ENCODE measurements at places on chromosomes 2 and 18. TPM values are rescaled to one million over a fixed set of nuclear protein-coding genes. Genes with fewer than 3 reads are reported as not detected.

GRCh38 chr2:139000131-139000785 lies 220.1 kb upstream of the NXPH2 start:
- peaks cover 9% of the 10 kb centered on the region for H3K4me1 ChIP-seq
- no peaks in the 10 kb centered on the region for H3K36me3 ChIP-seq
- H3K27ac ChIP-seq, result no peak overlapping the region
- DNase-seq, result no peak

DNA sequence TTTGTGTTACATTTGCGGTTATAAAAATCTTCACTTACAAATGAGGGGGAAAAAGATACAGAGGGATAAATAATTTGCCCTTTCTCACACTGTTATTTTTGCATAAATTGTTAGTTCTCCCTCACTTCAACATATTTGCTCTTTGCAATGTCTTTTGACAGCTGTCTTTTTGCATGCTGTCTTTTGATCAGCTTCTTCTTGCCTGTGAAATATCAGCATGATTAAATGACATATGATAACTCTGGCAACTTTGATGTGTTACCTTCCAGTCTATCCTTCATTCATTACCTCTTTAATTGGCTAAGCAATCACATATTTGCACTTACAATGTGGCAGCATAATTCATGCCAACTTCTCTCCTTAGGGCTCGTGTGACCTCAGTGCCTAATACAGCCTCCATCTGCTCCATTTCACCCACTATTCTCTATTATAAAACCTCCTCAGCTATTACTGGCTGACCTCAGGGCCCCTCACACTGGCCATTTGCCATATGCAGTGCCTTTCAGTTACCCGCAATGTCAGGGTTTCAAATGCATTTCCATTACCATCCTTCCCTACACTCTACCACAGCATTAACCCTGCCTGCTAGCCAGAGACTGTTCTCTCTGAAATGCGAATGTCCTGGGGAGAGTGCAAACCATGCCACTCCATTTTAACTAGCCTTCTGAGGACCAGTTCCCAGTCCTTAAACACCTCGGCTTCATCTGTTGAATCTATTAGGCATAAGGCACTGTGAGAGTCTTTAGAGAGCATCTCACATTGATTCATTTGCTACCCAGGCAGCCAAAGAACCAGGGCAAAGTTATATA lies 1056.6 kb upstream of the CHAC2 start:
- no peaks in the 10 kb centered on the region for H3K27me3 ChIP-seq
- H3K27ac ChIP-seq, result no peak overlapping the region
- H3K4me3 ChIP-seq, result no peak overlapping the region
- H3K4me1 ChIP-seq, result peaks cover 2% of the 10 kb centered on the region
- no peak for DNase-seq

C2orf66 gene
- total RNA-seq, result 0.34 TPM

DNA sequence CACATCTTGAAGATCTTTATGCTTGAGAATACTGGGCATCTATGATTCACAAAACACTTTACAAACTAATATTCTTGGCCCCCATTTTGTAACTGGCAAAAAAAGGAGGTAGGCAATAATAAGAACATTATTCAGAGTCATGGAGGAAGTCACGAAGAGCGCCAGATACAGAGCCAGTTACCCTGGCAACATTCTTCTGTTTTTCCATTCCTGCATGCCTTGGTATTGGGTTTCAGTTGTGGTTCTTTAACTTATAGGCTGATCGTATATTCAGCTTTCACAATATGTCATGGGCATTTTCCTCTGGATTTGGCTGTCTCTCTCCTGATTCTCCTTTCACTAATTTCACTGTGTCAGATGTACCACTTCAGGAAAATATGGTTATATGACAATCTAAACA lies 234.7 kb downstream of the HRH4 start:
- no peak overlapping the region for H3K4me3 ChIP-seq
- DNase-seq, result no peak
- H3K27me3 ChIP-seq, result peaks cover 2% of the 10 kb centered on the region
- peaks cover 17% of the 10 kb centered on the region for H3K36me3 ChIP-seq
- no peak overlapping the region for H3K27ac ChIP-seq

- no peaks in the 10 kb centered on the region for H3K36me3 ChIP-seq
- no peak for DNase-seq
- peaks cover 8% of the 10 kb centered on the region for H3K27me3 ChIP-seq
- H3K27ac ChIP-seq, result peak overlapping the region; percentile 23
- H3K4me3 ChIP-seq, result peak overlapping the region; percentile 27
- peaks cover 5% of the 10 kb centered on the region for H3K4me1 ChIP-seq
Observed at GRCh38 chr18:31686986-31687928, 2.9 kb upstream of the B4GALT6 start.

SERPINB13 gene
- not detected for total RNA-seq

DNA sequence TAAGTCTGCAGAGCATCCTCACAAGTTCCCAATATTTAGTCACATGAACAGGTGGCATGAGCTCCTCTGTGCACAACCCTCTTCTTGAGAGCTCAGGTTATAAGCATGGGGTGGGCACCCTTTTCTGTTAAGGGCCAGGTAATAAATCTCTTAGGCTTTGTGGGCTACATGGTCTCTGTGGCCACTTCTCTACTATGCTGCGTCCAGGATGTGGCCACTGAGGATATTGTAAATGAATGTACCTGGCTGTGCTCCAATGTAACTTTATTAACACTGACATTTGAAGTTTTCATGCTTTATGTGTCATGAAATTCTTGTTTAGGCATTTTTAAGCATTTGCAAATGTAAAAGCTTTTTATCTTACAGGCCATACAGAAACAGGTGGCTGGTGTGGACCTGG lies 116.8 kb upstream of the ST6GAL2 start:
- no peak for DNase-seq
- no peaks in the 10 kb centered on the region for H3K4me1 ChIP-seq
- no peaks in the 10 kb centered on the region for H3K27me3 ChIP-seq

UGT1A6 gene
- total RNA-seq, result not detected

UGT1A8 gene
- total RNA-seq, result not detected

- DNase-seq, result no peak
- peak overlapping the region; percentile 7 for H3K4me3 ChIP-seq
Observed at GRCh38 chr2:11543337-11544216, 9.7 kb downstream of the GREB1 start.

- DNase-seq, result no peak
- no peaks in the 10 kb centered on the region for H3K36me3 ChIP-seq
- peaks cover 3% of the 10 kb centered on the region for H3K4me1 ChIP-seq
- no peak overlapping the region for H3K4me3 ChIP-seq
- no peaks in the 10 kb centered on the region for H3K27me3 ChIP-seq
Observed at GRCh38 chr2:29562319-29562718, 359.1 kb downstream of the ALK start.

DNA sequence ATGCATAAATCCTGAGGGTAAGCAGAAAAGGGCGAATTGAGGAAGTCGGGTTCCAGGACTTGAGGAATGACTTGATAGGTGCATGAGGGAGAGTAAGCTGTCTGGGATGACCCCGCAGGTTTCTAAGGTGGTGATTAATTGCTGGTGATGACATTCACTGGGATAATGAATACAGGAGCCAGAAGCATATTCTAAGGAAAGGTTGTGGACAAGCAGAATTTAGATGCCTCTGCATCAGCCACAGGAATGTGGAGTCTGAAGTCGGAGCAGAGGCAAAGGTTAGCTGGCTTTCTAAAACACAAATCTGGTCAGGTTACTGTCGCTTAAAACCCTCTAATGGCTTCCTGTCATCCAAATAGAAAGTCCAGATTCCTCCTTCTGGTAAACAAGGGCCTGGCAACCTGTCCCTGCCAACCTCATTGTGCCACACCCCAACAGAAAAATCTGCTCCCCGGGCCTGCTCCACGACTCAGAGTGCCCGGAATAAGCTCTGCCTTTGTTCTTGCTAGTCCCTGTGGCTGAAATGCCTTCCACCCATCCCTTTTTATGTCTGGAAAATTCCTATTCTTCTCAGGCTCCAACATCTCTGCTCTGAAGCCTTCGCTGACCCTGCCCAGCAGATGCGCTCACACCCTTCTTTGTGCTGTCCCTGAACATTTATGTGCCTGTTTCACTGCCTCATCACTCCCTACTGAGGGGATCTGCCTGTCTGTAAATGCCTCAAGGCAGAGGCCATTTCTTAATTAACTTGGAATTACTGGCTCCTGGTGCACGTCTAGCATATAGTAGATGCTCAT lies 11.3 kb upstream of the TMEM214 start:
- DNase-seq, result no peak
- no peak overlapping the region for H3K4me3 ChIP-seq

FMNL2 gene
- 166 TPM for total RNA-seq

- no peak for DNase-seq
- no peak overlapping the region for H3K27ac ChIP-seq
- no peaks in the 10 kb centered on the region for H3K27me3 ChIP-seq
- no peaks in the 10 kb centered on the region for H3K36me3 ChIP-seq
- no peaks in the 10 kb centered on the region for H3K4me1 ChIP-seq
Observed at GRCh38 chr2:60907329-60907728, 26.0 kb downstream of the REL start.

DNA sequence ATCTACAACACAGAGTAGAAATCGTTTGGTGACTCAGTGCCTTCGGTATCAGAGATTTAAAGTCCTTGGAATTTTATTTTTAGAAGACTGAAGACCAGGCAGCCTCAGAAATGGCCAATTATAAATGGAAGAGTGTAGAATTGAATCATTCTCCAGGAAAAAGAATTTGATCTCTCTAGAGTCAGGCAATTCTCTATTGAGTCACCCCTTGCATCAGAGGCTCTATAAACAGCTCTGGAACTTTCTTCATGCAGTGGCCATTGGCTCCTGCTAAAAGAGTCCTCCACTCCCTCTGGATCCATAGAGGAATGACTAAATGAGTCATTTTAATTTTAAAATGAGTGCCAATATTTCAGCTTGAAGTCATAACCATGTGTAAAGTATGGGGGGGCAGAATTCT lies 816.2 kb downstream of the TDRD15 start:
- no peak overlapping the region for H3K27ac ChIP-seq
- no peak overlapping the region for H3K4me3 ChIP-seq
- peaks cover 3% of the 10 kb centered on the region for H3K27me3 ChIP-seq
- peaks cover 8% of the 10 kb centered on the region for H3K4me1 ChIP-seq

DNA sequence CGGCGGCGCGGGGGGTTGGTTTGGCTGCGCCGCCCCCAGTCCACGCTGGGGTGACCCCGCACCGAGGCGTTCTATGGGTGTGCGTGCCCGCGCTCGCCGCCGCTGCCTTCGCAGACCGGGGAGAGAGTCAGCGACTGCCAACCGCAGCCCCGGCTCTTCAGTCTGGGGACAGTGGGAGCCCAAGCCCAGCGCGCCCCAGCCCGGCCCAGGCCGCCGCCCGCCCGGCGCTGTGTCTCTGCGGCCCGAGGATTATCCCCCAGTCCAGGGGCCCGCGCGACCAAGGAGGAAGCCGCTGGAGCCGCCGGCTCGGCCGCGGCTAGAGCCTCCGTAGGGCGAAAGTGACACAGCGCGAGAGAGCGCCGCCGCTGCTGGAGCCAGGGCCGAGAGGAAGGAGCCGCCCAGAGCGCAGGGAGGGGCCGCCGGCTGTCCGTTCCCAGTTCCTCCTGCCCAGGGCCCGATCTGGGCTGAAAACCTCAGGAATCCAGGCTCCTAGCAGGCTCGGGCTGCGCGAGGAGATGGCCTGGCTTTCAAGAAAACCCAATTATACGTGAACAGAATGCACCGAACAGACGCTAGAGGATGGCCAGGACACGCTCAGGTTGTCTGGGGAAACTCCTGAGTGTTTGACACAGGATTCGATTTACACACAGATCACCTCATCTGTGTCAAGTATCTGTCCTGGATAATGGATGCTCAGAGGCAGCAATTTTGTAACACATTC lies 2.4 kb downstream of the CTIF start:
- peak overlapping the region; percentile 88 for H3K4me3 ChIP-seq
- DNase-seq, result peak; percentile 85
- peaks cover 43% of the 10 kb centered on the region for H3K4me1 ChIP-seq
- peak overlapping the region; percentile 95 for H3K27ac ChIP-seq

CRYGB gene
- not detected for total RNA-seq

LIMS2 gene
- total RNA-seq, result 0.29 TPM

DNA sequence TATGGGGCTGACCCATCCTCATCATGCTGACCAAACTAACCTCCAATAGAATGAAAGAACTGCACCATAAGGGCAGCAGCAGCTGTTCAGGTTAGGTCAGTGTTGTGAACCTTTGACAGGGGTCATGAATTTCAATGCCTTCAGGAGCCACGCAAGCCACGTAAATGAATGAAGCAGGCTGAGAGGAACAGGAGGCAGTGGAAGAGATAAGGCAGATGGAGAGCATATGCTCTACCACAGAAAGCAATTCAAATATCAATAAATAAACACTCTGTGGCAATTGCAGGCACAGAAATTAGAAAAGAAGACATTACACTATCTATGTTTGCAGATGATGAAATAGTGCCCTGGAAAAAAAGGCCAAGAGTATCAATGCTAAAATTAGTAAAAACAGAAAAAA lies 56.3 kb downstream of the SCG2 start:
- peaks cover 8% of the 10 kb centered on the region for H3K27me3 ChIP-seq
- peaks cover 10% of the 10 kb centered on the region for H3K36me3 ChIP-seq
- DNase-seq, result peak; percentile 68
- H3K4me1 ChIP-seq, result peaks cover 45% of the 10 kb centered on the region
- peak overlapping the region; percentile 44 for H3K4me3 ChIP-seq

UGT1A5 gene
- total RNA-seq, result not detected

- no peaks in the 10 kb centered on the region for H3K36me3 ChIP-seq
- H3K27me3 ChIP-seq, result peaks cover 7% of the 10 kb centered on the region
- H3K4me3 ChIP-seq, result peak overlapping the region; percentile 57
- H3K27ac ChIP-seq, result no peak overlapping the region
- H3K4me1 ChIP-seq, result peaks cover 2% of the 10 kb centered on the region
Observed at GRCh38 chr2:218387369-218388194, 5.5 kb downstream of the SLC11A1 start.

GRCh38 chr2:189633392-189633811 lies 27.9 kb upstream of the ASNSD1 start:
- no peak for DNase-seq
- H3K4me1 ChIP-seq, result no peaks in the 10 kb centered on the region
- H3K4me3 ChIP-seq, result no peak overlapping the region
- H3K27me3 ChIP-seq, result peaks cover 2% of the 10 kb centered on the region
- no peak overlapping the region for H3K27ac ChIP-seq

- no peaks in the 10 kb centered on the region for H3K36me3 ChIP-seq
- no peak for DNase-seq
- peaks cover 5% of the 10 kb centered on the region for H3K27me3 ChIP-seq
- peaks cover 14% of the 10 kb centered on the region for H3K4me1 ChIP-seq
- no peak overlapping the region for H3K27ac ChIP-seq
Observed at GRCh38 chr2:216698293-216698692, 2.9 kb upstream of the IGFBP5 start.

DNA sequence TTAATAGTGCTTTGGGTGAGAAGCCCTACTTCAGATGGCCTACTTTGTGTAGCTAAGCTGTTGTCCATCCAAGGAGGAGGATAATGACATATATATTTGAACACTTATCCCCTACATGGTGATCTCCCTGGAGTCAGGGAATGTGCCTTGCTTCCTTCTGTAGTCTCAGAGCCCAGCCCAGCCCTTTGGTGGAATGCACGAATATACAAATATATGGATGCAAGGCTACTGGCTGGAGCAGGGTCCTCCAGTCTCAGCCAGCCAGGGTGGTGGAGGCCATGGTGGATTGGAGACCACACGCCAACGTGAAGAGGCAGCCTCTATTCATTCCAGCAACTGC lies 150.6 kb upstream of the RIOK3 start:
- no peak overlapping the region for H3K4me3 ChIP-seq
- H3K27ac ChIP-seq, result no peak overlapping the region
- H3K4me1 ChIP-seq, result peaks cover 6% of the 10 kb centered on the region
- no peak for DNase-seq
- H3K36me3 ChIP-seq, result no peaks in the 10 kb centered on the region
- H3K27me3 ChIP-seq, result no peaks in the 10 kb centered on the region

Data from glutamatergic neuron (in vitro differentiated cells).